ENCODE measurements at places on chromosomes 1 and 21.

- no peak for DNase-seq
Observed at GRCh38 chr1:903721-904271, 19.9 kb upstream of the SAMD11 start.

GRCh38 chr1:116870300-116870699 lies 39.4 kb upstream of the PTGFRN start:
- no peak for DNase-seq

- no peak for DNase-seq
Observed at GRCh38 chr1:29708796-29709703, 472.7 kb downstream of the PTPRU start.

GRCh38 chr1:181423301-181423918 lies 59.9 kb upstream of the CACNA1E start:
- DNase-seq, result no peak

DNA sequence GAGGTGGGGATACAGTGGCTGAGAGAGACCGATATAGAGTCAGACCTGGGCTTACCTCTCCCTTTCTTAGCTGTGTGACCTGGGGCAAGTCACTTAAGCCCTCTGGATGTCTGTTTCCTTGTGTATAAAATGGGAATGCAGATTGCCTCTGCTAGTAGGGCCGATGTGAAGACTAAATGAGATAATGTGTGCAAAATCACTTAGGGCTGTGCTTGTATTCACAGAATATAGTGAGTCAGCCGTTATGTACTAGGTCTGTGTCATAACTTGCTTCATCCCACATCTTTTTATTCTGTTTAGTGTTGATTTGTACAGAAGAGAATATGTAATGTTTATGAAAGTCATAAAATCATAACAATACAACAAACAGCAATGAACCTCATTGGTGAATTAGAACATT lies 56.0 kb downstream of the PTPRU start:
- no peak for DNase-seq

- no peak for DNase-seq
Observed at GRCh38 chr1:109986054-109986444, 1.5 kb downstream of the AHCYL1 start.

- DNase-seq, result no peak
Observed at GRCh38 chr1:151834239-151834638, 2.6 kb upstream of the RORC start.

DNA sequence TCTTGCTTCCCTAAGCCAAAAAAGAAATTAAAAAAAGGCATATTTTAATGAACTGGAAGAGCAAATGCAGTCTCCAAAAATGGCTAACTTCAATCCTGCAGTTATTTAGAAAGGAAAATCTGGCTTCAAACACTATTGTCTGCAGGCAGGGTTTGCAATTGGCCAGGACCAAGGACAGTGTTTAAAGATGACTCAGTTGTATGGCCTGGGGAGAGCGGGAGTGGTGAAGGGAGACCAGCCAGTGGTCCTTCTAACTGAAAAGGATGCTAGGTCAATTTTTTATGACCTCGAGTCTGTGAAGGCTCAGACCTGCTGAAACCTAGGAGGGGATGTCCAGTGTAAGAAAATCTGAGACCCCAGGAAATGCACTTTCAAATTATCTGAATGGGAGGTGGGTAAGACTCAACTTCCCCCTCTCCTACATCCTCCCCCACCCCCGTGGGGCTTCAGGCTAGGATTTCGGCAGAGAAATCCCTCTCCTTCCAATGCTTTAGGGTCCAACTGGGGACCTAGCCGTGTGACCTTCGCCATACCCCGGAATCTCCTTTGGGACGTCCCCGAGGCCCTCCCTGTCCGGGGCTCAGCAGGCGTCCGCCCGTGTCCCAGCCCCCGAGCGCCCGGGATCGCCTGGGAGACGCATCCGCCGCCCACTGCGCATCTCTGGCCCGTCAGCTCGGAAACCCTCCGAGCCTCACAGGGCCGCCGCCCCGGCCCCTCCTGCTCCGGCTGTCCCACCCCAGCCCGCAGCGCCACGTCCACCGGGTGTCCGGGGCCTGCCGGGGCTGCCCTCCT lies 602 bp upstream of the RIMKLA start:
- no peak for DNase-seq

Data from stimulated activated CD8-positive, alpha-beta memory T cell treated with anti-CD3 and anti-CD28 coated beads, Interleukin-7, amount 100 ng/mL, for 1 hour (primary cell).